ENCODE measurements at places on chromosomes 3 and 15. TPM values are rescaled to one million over a fixed set of nuclear protein-coding genes. Genes with fewer than 3 reads are reported as not detected.

DNA sequence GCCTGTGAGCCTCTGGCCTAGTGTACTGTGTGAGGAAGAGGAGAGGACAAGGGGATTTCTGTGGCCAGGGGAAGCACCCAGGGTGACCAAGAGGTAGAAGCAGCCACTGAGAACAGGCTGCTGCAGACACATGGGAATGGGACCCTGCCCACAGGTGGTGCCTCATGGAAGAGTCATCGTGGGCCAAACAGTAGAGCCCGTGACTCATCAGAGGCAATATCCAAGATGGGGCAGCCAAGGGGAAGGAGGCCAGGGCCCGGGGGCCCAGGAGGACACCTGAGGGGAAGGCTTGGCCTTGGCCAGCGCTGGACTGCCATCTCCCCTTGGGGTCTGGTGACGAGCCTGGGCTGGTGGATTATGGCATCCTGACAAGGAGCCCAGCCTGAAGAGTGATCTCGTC lies 275.0 kb upstream of the LYSMD4 start:
- no peak overlapping the region for H3K4me3 ChIP-seq
- H3K4me1 ChIP-seq: no peaks in the 10 kb centered on the region
- H3K36me3 ChIP-seq: no peaks in the 10 kb centered on the region
- no peak for DNase-seq
- H3K27ac ChIP-seq: no peak overlapping the region
- H3K27me3 ChIP-seq: no peaks in the 10 kb centered on the region

DNA sequence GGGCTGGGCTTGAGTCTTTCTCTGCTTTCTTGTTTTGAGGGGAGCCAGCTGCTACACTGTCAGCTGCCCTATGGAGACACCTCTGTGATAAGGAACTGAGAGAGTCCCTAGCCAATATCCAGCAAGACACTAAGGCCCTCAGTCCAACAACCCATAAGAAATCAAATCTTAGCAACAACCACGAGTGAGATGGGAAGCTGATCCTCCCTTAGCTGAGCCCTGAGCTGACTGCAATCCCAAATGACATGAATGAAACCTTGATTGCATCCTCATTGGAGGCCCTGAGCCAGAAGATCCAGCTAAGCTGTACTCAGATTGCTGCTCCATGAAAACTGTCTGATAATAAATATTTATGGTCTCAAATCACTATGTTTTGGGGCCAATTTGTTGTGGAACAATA lies 302.1 kb upstream of the MME start:
- H3K36me3 ChIP-seq: no peaks in the 10 kb centered on the region
- no peak for DNase-seq
- H3K27me3 ChIP-seq: no peaks in the 10 kb centered on the region

DNA sequence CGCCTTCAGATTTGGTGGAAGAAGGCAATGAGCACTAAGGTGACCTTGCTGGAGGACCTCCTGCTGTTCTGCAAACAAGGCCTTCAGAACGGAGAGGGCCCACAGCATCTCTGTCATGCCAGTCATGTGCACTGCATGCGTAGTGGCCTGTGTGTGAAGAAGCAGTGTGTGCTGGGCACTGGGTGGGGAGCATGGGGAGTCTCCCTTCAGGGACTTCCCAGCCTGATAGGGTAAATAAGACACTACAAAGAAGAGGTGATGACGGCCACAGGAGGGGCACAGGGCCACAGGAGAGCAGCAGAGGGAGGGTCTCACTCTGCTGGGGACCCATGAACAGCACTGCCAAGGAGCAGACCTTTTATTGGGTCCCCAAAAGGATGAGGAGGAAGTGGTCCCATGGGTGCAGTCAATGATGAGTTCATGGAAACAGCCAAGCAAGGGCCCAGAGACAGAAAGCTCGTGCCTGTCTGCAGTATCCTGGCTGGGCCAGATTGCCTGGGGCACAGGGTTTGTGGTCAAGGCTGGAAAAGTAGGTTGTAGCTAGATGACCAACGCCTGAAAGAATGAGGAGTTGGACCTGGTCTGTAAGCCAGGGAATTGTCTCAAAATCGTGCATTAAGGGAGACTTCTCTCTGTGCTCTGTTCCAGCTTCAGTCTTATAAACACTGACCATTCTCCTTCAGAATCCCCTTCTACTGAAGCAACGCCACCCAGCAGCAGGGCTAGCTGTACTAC lies 67.8 kb upstream of the SEC61A1 start:
- no peak overlapping the region for H3K27ac ChIP-seq
- no peaks in the 10 kb centered on the region for H3K27me3 ChIP-seq
- no peaks in the 10 kb centered on the region for H3K4me1 ChIP-seq
- no peaks in the 10 kb centered on the region for H3K36me3 ChIP-seq
- no peak for DNase-seq
- no peak overlapping the region for H3K4me3 ChIP-seq

GRCh38 chr3:9099702-9100512 lies 136.6 kb upstream of the RAD18 start:
- H3K36me3 ChIP-seq: no peaks in the 10 kb centered on the region
- no peaks in the 10 kb centered on the region for H3K4me1 ChIP-seq
- H3K4me3 ChIP-seq: no peak overlapping the region
- no peak overlapping the region for H3K27ac ChIP-seq

- no peaks in the 10 kb centered on the region for H3K36me3 ChIP-seq
- no peak overlapping the region for H3K27ac ChIP-seq
- no peak overlapping the region for H3K4me3 ChIP-seq
- H3K4me1 ChIP-seq: no peaks in the 10 kb centered on the region
These were observed 97.5 kb downstream of the ARHGEF26 start for GRCh38 chr3:154218728-154219127.

DNA sequence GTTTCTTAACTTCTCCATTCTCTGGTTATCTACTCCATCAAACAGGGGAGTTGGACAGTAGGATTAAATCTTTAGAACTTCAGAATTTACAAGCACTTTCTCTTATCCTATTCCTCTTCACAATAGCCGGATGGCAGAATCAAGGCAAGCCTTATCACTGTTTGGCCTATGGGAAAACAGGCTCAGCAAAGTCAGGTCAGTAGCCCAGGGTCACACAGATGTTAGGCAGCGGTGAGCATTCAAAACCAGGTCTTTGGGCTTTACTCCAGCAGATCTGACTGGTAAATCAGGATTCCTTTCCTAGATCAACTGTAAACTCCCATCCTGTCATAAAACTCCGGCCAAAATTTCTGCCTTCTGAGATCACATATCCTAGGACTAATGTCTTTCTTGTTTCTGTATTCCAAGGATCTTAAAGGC lies 258.4 kb downstream of the OPA1 start:
- no peak overlapping the region for H3K4me3 ChIP-seq
- no peaks in the 10 kb centered on the region for H3K36me3 ChIP-seq
- no peaks in the 10 kb centered on the region for H3K27me3 ChIP-seq
- no peak overlapping the region for H3K27ac ChIP-seq
- DNase-seq: no peak

GRCh38 chr15:77042245-77042919 lies 28.5 kb downstream of the TSPAN3 start:
- H3K4me3 ChIP-seq: no peak overlapping the region
- no peak for DNase-seq
- H3K36me3 ChIP-seq: peaks cover 22% of the 10 kb centered on the region

DNA sequence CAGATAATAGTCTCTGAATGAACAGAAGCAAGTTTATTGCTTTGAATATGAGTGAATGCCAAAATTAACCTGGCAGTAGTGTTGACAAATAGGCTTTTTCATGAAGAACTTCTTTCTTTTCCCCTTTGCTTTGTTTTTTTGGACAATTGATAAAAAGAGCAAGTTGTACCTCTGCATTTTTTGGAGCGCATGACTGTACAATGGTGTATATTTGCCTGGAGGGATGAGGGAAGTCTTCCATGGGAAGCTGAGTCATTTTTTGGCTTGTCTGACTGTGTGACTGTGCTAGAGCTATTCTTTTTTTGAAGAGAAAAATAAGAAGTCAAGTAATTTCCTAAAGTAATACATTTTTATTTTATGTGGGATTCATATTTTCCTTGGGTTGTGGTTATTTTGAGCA lies 186.9 kb downstream of the KLHL25 start:
- DNase-seq: no peak
- H3K36me3 ChIP-seq: peaks cover 18% of the 10 kb centered on the region
- H3K27ac ChIP-seq: no peak overlapping the region
- H3K4me3 ChIP-seq: no peak overlapping the region
- peaks cover 8% of the 10 kb centered on the region for H3K4me1 ChIP-seq
- H3K27me3 ChIP-seq: no peaks in the 10 kb centered on the region

DNA sequence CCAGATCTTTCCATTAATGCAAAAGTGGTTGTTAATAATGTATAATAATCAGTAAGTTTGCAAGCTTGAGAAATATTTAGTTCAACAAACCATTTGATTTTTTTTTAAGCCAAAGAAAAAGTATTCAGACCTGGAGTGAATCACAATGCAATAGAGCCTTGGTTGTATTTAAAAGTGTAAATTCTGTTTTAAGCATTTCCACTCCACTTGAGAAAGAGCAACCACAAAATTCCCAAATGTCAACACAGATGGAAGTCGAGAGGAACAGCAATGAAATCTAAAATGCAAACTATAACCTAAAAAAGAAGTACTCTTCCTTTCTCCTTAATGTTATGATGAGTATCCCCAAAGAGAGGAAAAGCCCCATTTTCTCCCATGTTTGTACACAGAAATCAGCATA lies 20.2 kb downstream of the GBE1 start:
- H3K4me1 ChIP-seq: no peaks in the 10 kb centered on the region
- H3K36me3 ChIP-seq: no peaks in the 10 kb centered on the region
- H3K4me3 ChIP-seq: no peak overlapping the region
- DNase-seq: no peak

- no peak overlapping the region for H3K4me3 ChIP-seq
- no peak overlapping the region for H3K27ac ChIP-seq
- DNase-seq: no peak
- no peaks in the 10 kb centered on the region for H3K27me3 ChIP-seq
- H3K4me1 ChIP-seq: no peaks in the 10 kb centered on the region
- H3K36me3 ChIP-seq: no peaks in the 10 kb centered on the region
These were observed 22.6 kb upstream of the IGSF10 start for GRCh38 chr3:151483488-151483887.

DNA sequence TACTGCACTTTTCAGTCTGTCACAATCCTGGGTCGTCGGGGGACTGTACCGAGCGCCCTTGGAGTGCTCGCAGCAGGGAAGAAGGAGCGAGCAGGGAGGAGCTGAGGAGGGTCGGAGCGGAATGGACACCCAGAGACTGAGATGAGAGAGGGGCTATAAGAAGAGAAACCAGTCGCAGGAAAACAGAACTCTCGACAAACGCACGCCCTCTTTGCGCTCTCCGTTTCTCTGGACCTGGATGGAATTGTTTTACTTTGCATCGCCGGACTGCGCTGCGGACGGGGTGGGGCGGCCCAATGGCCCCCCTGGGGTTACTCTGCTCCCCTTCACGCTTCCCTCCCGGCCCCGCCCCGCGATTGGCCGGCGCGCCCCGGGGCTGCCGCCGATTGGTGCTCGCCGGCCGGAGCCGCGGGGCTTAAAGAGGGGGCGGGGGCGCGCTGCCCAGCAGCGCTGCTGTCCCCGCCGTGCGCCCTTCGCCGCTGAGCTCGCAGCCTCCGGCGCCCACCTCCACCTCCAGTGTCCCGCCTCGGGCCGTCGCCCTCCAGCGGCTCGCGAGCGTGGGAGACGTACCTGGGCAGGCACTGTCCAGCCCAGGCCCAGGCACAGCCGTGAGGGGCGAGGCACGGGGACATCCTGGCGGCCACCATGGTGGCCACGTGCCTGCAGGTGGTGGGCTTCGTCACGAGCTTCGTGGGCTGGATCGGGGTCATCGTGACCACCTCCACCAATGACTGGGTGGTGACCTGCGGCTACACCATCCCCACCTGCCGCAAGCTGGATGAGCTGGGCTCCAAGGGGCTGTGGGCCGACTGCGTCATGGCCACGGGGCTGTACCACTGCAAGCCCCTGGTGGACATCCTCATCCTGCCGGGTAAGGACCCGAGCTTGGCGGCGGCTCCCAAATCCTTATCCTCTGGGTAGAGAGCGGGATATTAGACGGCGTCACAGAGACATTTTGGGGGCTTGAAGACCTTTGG lies at the start of gene CLDN11:
CLDN11 (plus strand) TSS at position 447 of the 977 bp plus-strand sequence; CDS start at position 646, 199 bp downstream.
- peaks cover 26% of the 10 kb centered on the region for H3K27me3 ChIP-seq
- no peak for DNase-seq
- peak within 1 kb of the TSS; percentile 20 for H3K4me3 ChIP-seq
- no peak within 1 kb of the TSS for H3K27ac ChIP-seq
- no peaks in the 10 kb centered on the region for H3K36me3 ChIP-seq

DNA sequence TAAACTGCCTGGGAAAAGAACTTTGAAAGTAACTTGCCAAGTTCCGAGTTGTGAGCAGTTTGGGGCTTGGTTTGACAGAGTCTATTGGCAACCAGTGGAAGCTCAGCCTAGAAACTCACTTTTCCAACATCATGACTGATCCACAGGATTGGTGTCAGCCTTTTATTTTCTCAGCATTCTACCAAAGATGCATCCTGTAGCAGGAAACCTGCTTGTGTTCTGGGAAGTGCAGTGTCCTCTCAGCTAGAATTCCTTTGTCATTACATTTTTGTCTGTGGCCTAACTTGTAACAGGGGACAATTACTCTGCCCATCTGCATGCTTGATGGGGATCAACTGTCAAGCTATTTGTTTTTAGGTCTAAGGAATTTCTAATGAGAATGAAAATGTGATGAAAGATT lies 116.7 kb upstream of the LMOD3 start:
- no peaks in the 10 kb centered on the region for H3K27me3 ChIP-seq
- no peak overlapping the region for H3K27ac ChIP-seq
- H3K4me3 ChIP-seq: no peak overlapping the region
- H3K4me1 ChIP-seq: peaks cover 28% of the 10 kb centered on the region
- no peak for DNase-seq
- H3K36me3 ChIP-seq: no peaks in the 10 kb centered on the region

- H3K27me3 ChIP-seq: no peaks in the 10 kb centered on the region
- no peak for DNase-seq
- H3K4me3 ChIP-seq: no peak overlapping the region
These were observed 239.3 kb downstream of the FEZF2 start for GRCh38 chr3:62134061-62134496.

GRCh38 chr3:58899159-58899952 lies 150.5 kb downstream of the CFAP20DC start:
- H3K27ac ChIP-seq: no peak overlapping the region
- no peaks in the 10 kb centered on the region for H3K27me3 ChIP-seq
- no peak overlapping the region for H3K4me3 ChIP-seq
- peak; percentile 2 for DNase-seq
- H3K36me3 ChIP-seq: no peaks in the 10 kb centered on the region

GRCh38 chr3:197137751-197138150 lies 108.1 kb upstream of the MELTF start:
- H3K4me3 ChIP-seq: no peak overlapping the region
- H3K27me3 ChIP-seq: no peaks in the 10 kb centered on the region
- no peaks in the 10 kb centered on the region for H3K4me1 ChIP-seq
- H3K36me3 ChIP-seq: peaks cover 66% of the 10 kb centered on the region
- H3K27ac ChIP-seq: no peak overlapping the region

- no peak for DNase-seq
- H3K27ac ChIP-seq: no peak overlapping the region
- H3K4me3 ChIP-seq: no peak overlapping the region
- H3K36me3 ChIP-seq: no peaks in the 10 kb centered on the region
- H3K4me1 ChIP-seq: no peaks in the 10 kb centered on the region
These were observed 119.2 kb downstream of the OSBPL10 start for GRCh38 chr3:31861826-31862225.

RTP1 gene
- not detected for total RNA-seq

GOLGA8N gene
- 4.4 TPM for total RNA-seq

ZNF385D gene
- not detected for total RNA-seq

ACP3 gene
- total RNA-seq: not detected

CCDC71 gene
- 14.7 TPM for total RNA-seq

CADM2 gene
- 0.11 TPM for total RNA-seq

ISLR2 gene
- not detected for total RNA-seq

ETV5 gene
- not detected for total RNA-seq

CCR3 gene
- not detected for total RNA-seq

IL17RC gene
- 0.42 TPM for total RNA-seq

NCEH1 gene
- 0.33 TPM for total RNA-seq

DNAJA4 gene
- total RNA-seq: 48.5 TPM

SLC25A38 gene
- 44.7 TPM for total RNA-seq

TSEN2 gene
- 8.0 TPM for total RNA-seq

P2RY14 gene
- total RNA-seq: not detected

IL17RD gene
- not detected for total RNA-seq
